ENCODE measurements at places on chromosomes 3 and 15.

GRCh38 chr3:69179740-69180372, 57.5 kb upstream of the LMOD3 start:
- DNase-seq, result no peak

- DNase-seq, result no peak
These were observed 23.6 kb downstream of the STXBP5L start for GRCh38 chr3:120931593-120931992.

- DNase-seq, result no peak
These were observed 27.2 kb downstream of the AQR start for GRCh38 chr15:34942363-34942762.

- DNase-seq, result no peak
These were observed 49.0 kb downstream of the KBTBD12 start for GRCh38 chr3:127964053-127964452.
